Osteoblast (primary cell): ENCODE measurements at places on chromosomes 11 and 22. TPM values are rescaled to one million over a fixed set of nuclear protein-coding genes. Genes with fewer than 3 reads are reported as not detected.

The CNGA4 gene
- total RNA-seq: under 0.01 TPM in 2 replicates

The DUSP8 gene
- total RNA-seq: under 0.01 TPM in 2 replicates

DNA sequence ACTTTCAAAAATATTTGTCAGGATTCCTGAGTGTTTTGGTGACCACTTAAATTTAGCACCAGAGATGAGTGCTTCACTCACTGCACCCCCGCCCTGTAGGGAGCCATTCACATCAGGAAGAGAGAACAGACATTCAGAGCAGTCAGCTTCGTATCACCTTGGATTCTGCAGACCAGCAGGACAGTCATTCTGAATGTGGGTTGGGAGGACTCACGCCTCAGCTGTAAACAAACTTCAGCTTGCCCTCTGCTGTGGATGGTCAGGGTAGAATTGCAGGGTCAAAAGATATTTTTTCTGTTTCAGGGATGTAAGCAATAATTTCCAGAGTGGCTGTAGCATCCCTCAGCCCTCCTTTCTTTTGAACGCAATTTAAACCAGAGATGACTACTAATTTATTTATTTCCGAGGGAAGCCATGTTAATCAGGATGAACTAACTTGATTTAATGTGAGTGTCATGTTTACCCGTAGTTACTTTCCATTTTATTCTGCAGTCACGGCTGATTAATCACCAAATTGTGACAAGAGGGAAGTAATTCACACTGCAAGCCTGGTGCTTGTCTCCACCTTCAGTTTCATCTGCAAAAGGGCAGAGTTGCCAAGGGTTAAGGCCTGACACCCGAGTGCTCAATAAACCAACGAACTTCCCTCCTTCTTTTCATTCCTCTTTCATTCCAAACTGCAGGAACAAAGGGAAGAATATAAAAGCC, 174.2 kb upstream of the DDI1 start:
- no peaks in the 10 kb centered on the region for H3K36me3 ChIP-seq
- H3K27ac ChIP-seq: no peak overlapping the region
- no peaks in the 10 kb centered on the region for H3K27me3 ChIP-seq
- no peak overlapping the region for H3K4me3 ChIP-seq
- no peak for DNase-seq

DNA sequence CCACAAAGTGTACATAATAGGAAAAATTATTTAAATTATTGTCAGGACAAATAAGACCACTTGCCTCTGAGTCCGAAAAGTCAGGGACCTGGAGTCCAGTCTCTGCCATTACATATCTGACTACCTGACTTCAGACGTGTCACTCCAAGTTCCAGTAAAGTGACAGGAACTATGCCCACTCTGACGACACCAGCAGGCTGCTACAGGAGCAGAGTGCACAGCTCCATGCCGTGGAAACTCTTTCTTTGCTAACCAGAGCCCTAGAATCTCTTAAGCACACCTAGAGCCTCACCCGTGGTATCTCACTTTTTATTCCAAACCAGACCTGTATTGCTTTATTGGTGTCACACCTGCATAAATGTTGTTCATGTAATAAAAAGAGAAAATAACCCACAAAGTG, 93.7 kb downstream of the PLEKHA7 start:
- no peaks in the 10 kb centered on the region for H3K36me3 ChIP-seq
- H3K4me1 ChIP-seq: no peaks in the 10 kb centered on the region
- DNase-seq: no peak
- H3K4me3 ChIP-seq: no peak overlapping the region
- no peak overlapping the region for H3K27ac ChIP-seq
- peaks cover 36% of the 10 kb centered on the region for H3K27me3 ChIP-seq

- no peak overlapping the region for H3K27ac ChIP-seq
- no peaks in the 10 kb centered on the region for H3K4me1 ChIP-seq
- no peaks in the 10 kb centered on the region for H3K27me3 ChIP-seq
- no peaks in the 10 kb centered on the region for H3K36me3 ChIP-seq
- H3K4me3 ChIP-seq: no peak overlapping the region
- DNase-seq: peak; percentile 55
These were observed 19.2 kb downstream of the GLYATL1 start for GRCh38 chr11:58958500-58958899.

DNA sequence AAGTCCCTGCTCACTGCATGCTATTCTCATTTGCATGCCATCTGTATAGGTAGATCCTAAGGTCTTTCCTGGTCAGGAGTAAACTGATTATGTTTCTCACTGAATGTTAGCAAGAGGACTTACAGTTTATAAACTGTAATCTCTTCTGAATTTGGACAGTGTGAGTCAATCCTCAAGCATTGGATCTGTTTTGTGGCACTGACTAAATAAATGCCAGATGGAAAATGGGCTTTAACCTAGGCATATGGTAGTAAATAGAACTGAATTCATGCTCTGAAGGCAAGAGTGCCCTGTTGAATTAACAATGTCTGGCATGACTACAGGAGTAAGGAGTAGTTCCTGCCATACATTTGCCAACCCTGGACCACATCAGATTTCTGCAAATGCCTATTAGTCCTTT, 11.4 kb downstream of the FAM181B start:
- no peaks in the 10 kb centered on the region for H3K27me3 ChIP-seq
- no peaks in the 10 kb centered on the region for H3K36me3 ChIP-seq
- H3K27ac ChIP-seq: no peak overlapping the region
- H3K4me3 ChIP-seq: no peak overlapping the region

- no peaks in the 10 kb centered on the region for H3K36me3 ChIP-seq
- no peak overlapping the region for H3K27ac ChIP-seq
- peaks cover 3% of the 10 kb centered on the region for H3K27me3 ChIP-seq
- peak overlapping the region; percentile 6 for H3K4me3 ChIP-seq
- peak; percentile 71 for DNase-seq
These were observed 29.7 kb upstream of the DDX6 start for GRCh38 chr11:118820412-118821357.

- H3K4me3 ChIP-seq: no peak overlapping the region
These were observed 43.8 kb upstream of the BARX2 start for GRCh38 chr11:129331871-129332274.

DNA sequence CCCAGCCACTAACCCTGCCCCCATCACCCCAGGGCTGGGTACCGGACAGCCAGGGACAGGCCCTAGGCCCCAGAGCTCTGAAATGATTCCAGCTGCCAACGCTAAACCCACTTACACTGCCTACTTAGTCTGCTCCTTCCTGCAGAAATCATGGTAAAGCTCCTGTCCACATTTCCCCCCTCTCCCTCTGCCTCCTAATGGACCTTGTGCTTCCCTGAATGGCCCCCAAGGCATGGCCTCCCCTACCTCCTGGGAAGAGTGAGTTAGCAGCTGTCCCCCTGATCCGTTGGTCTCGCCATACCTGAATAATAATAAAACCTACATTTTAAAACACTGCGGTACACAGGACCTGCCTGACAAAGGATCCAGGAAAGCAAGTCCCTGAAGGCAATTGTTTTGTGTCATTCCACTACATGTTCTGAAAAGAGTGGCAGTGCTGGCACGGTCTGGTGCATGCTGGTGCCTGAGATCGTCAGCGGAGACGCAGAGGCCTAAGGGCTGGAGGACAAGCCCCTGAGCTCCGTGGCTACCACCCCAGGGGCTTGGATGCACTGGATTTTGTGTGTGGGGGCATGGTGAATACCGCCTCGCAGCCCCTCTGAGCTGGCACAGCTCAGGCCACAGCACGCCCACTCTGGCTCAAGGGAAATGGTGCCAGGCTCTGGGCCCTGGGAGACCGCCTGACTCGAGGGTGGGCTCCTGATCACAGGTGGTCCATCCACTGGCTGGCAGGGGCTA, 186.3 kb downstream of the CTTN start:
- no peak overlapping the region for H3K27ac ChIP-seq
- peak; percentile 73 for DNase-seq
- H3K4me3 ChIP-seq: no peak overlapping the region
- H3K36me3 ChIP-seq: no peaks in the 10 kb centered on the region
- H3K4me1 ChIP-seq: no peaks in the 10 kb centered on the region

DNA sequence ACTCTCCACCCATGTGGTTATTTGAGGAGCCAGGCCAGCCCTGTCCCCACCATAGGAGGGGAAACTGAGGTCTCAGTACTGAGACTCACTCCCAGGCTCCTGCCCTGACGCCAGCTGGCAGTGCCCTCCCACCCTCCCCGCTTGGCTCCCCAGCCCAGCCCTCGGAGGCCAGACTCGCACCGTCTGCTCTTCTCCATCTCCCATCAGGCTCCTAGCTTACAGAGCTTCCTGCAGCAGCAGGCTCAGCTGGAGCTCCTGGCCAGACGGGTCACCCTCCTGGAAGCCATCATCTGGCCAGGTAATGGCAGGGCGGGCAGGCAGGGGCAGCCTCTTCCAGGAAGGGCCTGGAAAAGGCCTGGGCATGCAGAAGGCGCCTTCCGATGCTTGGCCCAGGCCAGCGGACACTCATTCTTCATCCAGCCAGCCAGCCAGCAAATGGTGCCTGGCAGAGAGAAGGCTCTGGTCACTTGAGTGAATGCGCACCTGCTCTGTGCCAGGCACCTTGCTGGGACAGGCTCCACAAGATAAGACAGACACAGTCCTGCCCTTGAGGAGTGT, 12.6 kb downstream of the RHBDD3 start:
- no peaks in the 10 kb centered on the region for H3K36me3 ChIP-seq
- H3K27me3 ChIP-seq: no peaks in the 10 kb centered on the region
- no peak overlapping the region for H3K27ac ChIP-seq

DNA sequence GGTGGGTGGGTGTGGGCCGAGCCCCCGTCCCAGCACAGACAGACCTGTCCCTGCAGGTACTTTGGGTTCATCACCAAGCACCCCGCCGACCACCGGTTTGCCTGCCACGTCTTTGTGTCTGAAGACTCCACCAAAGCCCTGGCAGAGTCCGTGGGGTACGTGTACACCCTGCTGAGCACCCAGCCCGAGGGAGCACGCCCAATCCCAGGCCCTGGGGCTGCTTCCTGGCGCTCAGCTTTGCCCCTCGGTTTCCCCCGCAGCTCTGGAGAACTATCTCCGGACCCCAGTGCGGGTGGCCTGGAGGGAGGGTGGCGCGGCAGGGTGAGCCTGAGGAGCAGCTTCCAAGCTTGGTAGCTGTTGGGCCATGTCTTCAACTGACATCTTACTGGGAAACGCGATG, 2.0 kb downstream of the FREY1 start:
- peaks cover 3% of the 10 kb centered on the region for H3K36me3 ChIP-seq
- no peak overlapping the region for H3K27ac ChIP-seq
- H3K27me3 ChIP-seq: no peaks in the 10 kb centered on the region
- DNase-seq: no peak
- peaks cover 7% of the 10 kb centered on the region for H3K4me1 ChIP-seq

DNA sequence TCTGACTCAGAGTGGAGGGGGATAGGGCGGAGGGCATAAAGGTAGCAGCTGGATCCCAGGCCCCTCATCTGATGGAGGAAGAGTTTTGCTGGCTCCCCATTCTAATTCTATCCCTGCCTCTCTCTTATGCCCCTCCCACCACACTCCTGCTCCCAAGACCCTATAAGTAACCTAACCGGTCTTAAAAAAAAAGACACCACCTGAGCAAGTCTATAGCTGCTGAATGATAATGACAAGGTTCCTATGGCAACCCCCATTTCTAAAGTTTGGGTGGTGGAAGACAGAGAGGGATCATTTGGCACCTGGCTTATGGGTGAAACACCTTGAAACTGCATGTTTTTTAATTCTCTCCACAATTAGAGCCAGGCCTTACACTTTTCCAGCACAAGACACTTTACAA, 69.6 kb downstream of the LARGE1 start:
- H3K27ac ChIP-seq: no peak overlapping the region
- H3K4me1 ChIP-seq: peaks cover 21% of the 10 kb centered on the region
- no peak for DNase-seq
- no peak overlapping the region for H3K4me3 ChIP-seq
- no peaks in the 10 kb centered on the region for H3K36me3 ChIP-seq
- H3K27me3 ChIP-seq: no peaks in the 10 kb centered on the region
